C1 segment of cervical spinal cord (tissue), 14 donors: ENCODE measurements at places on chromosomes 12 and 14.

DNA sequence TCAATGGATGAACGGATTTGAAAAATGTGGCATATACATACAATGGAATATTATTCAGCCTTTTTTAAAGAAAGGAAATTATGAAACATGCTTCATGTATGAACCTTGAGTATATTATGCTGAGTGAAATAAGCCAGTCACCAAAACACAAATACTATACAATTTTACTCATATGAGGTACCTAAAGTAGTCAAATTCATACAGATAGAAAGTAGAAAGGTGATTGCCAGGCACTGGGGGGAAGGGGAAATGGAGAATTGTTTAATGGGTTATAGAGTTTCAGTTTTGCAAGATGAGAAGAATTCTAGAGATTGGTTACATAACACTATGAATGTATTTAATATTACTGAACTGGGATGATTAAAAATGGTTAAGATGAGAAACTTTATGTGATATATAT, 171.4 kb downstream of the TMTC3 start:
- no peak for DNase-seq

- DNase-seq, result no peak
Measured at GRCh38 chr14:75323571-75323970, 44.9 kb downstream of the FOS start.

DNA sequence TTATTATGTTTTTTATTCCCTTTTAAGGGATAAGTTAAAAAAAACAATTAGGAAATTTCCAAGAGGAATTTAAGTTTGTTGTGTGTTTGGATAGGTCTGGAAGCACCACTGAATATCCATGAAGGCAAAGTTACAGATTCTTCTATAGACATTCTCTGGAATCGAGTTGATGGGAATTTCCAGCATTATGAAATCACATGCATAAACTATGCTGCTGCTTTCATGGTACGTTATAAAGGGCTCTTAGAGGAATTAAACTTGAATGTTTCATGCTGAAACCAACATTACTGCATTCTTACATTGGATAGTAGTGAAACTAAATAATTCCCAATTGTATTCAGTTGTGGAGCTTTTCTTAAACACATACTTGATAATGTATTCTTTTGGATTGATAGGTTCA, 21.5 kb upstream of the PTPRQ start:
- no peak for DNase-seq

DNA sequence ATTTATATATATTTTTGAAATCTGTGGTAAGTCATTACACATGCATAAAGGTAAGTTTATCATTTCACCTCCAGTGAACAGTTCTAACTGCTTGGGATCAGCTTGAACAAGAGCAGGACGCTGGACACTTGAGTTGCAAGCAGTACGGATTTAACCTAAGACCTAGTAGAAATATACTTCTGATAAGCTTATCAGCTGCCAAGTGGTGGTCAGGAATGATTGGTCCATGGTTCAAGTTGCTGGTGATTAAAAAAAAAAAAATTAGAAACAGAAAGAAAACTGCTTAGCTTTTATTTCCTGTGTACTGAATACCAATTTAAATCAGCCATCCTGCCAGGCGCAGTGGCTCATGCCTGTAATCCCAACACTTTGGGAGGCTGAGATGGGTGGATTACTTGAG, 88.6 kb downstream of the AEBP2 start:
- DNase-seq, result no peak

- DNase-seq, result no peak
Measured at GRCh38 chr14:55701638-55702037, 121.6 kb downstream of the KTN1 start.

- DNase-seq, result no peak
Measured at GRCh38 chr14:60502541-60502940, 6.4 kb upstream of the SIX6 start.
